Cortex of kidney (tissue), 1 donor: ENCODE measurements at places on chromosomes 16 and 17.

DNA sequence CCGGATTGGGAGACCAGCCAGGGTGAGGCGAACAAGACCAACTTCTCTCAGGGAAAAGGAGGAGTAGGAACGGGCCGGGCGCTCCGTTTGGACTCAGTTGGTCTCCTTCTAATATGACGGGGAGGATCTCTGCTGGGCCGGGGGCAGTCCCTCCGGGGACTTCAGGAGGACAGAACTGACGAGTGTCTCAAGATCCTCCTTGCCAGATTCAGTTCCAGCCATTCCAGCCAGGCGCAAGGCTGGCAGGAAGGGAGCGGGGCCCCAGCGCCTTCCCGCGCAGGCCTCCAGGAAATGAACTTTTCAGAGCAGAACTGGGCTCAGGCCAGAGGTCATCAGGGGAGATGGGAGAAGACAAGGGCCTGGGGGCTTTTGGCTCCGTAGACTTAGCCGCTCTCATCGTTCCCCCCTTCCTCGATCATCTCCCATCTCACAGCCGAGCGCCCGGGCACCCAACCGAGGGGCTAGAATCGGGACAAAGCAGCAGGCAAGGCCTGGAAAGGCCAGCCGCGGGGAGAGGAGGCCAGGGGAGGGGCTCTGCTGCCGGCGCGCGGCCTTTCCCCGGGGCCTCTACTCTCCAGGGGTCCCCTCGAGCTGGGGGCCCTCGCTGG is 1.6 kb downstream of the ZNF423 start:
- DNase-seq: no peak

DNA sequence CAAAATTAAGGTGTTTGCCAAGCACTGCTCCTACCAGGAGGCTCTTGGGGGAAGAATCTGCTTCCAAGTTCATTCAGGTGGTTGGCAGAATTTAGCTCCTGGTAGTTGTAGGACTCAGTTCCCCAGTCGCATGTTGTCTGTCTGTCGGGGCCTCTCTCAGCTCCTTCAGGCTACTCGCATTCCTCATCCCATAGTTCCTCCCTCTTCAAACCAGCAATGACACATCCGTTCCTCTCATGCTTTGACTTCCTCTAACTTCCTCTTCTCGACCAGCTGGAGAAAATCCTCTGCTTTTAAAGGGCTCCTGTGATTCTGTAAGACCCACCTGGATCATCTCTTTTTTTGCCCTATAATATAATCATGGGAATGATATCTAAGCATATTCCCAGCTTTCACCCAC is 108.1 kb downstream of the PMP22 start:
- DNase-seq: no peak

DNA sequence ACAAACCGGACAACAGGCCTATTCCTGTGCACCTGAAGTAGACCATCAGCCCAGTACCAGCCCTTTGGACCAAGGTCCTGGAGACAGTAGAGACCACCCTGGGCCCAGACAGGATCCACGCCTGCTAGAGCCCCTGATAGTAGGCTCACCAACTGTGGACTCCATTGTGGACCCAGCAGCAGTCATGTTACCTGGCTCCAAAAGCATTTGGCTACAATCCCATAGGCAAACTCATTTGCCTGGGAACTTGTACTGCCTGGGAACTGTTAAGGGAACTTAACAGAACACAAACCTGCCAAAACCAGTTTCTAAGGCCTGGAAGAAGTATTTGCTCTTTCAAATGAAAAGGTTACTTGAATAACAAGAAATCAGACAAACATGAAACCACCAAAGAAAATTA is 10.0 kb upstream of the ACSM1 start:
- DNase-seq: no peak

DNA sequence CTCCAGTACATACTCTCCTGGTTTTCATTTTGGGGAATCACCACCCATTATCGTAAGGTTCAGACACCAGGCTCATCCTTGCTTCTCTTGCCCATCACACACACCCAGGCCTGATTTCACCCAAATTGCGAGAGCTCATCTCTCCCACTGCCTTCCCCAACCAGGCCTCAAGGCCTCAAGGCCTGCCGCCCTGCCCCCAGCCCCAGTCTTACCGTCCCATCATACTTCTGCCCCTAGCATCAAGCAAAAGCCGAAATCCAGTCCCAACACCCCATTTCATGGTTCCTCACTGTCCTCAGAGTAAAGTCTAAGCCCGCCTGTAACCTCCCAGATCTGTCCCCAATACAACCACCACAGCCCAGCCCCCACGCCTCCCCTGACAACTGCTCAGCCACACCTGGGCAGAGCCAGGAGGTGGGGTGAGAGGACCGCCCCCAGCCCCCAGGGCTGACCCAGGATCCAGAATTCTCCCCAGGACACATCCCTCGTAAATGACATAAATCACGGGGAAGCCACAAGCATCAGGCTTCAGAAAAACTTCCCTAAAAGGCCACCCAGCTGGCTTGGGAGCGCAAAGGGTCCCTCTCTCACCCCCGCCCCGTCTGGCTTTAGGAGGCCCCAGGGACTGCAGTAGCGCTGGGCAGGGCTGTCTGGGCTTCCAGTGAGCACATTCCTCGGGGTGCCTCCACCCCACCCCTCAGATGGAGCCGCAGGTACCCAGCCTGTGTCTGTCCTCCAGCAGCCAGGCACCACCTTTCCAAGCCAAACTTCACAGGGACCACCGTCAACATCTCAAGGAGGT is 9.6 kb upstream of the P2RX1 start:
- no peak for DNase-seq

DNA sequence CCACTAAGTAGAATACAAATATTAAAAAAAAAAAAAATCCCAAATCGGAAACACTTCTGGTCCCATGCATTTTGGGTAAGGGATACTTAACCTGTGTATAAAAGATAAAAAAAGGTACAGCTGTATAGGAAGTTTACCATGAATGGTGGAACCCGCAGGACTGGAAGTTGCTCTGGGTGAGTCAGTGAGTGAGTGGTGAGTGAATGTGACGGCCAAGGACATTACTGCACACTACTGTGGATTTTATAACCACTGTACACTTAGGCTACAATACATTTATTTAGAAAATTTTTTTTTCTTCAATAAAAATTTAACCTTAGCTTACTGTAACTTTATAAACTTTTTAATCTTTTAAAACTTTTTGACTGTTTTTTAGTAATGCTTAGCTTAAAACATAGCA is 71.3 kb upstream of the BCAR1 start:
- DNase-seq: no peak

GRCh38 chr17:69997332-69997731 is 77.7 kb upstream of the KCNJ16 start:
- DNase-seq: no peak

GRCh38 chr16:10282367-10282766 is 100.1 kb upstream of the GRIN2A start:
- DNase-seq: no peak

DNA sequence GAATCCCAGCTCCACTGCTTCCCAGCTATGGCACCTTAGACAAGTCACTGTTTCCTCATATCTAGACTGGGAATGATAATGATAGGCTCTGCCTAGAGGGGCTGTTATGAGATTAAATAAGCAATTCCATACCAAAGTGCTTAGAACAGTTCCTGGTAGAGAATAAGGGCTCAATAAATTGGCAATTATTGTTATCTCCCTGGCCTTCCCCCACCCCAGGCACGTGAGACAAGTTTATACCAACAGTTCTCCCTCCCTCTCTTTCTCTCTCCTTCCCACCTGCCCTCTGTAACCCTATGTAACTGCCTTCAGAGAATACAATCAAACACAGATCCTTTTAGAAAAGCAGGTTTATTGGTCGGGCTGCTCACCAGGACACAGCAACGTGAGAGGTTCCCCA is 13.9 kb upstream of the STAT3 start:
- no peak for DNase-seq

GRCh38 chr17:8872705-8873435 is 5.4 kb upstream of the PIK3R6 start:
- no peak for DNase-seq

- no peak for DNase-seq
Observed at GRCh38 chr17:4453812-4454591, 20.3 kb downstream of the SPNS3 start.

DNA sequence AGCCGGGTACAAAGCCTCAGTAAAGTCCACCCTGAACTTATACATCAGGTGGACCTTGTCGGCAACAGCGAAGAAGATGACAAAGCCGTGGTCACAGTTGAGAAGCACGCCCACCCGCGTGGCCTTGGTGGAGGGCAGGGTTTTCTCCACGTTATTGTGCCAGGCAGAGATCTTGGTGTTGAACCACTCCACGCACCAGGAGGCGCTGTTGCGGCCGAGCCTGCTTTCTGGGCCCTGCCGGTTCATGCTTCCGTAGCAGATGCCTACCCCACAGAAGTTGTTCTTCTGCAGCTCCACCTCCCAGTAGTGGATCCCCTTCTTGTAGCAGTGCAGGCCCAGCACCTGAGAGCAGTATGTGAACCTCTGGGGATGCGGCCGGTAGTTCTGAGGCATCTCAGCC is 22.1 kb downstream of the TRIM25 start:
- DNase-seq: no peak

- DNase-seq: no peak
Observed at GRCh38 chr16:82886146-82886545, 259.4 kb downstream of the CDH13 start.
